ENCODE measurements at places on chromosomes 4 and X.
A peak's percentile ranks its signal among the peaks of the same experiment; 100 is the strongest.

- DNase-seq: no peak
Observed at GRCh38 chrX:106159861-106160282, 8.2 kb upstream of the PWWP3B start.

DNA sequence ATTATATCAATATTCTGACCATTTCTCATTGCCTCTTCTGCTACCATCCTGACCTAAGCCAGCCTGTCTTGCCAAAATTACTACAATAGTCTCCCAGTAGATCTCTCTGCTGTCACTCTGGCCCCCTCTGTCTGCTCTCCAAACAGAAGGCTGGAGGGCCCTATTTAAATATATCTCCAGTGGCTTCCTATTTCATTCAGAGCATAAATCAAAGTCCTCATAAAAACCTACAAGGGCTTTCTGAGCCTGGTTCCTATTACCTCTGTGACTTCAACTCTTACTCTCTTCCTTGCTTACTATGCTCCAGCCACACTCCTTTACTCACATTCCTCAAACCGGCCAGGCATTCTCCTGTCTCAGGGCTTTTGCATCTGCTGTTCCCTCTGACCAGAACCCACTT is 19.0 kb downstream of the IGSF1 start:
- no peak for DNase-seq

DNA sequence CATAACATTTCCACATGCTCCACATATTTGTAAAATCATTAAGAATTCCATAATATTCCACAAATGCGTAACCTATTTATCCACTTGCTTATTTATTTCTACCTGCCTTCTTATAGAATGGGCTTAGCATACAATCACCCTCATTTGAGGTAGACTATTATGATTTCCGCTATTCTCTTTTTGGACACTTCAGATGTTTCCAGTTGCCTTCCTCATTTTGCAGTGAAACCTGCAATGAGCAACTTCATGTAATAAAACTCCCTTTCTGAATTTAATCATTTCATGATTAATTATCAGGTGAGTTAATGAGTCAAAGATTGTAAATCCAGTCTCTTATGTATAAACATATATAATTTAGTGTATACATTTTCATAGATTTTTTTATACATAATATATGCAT is 58.0 kb downstream of the PPP3CA start:
- DNase-seq: no peak

DNA sequence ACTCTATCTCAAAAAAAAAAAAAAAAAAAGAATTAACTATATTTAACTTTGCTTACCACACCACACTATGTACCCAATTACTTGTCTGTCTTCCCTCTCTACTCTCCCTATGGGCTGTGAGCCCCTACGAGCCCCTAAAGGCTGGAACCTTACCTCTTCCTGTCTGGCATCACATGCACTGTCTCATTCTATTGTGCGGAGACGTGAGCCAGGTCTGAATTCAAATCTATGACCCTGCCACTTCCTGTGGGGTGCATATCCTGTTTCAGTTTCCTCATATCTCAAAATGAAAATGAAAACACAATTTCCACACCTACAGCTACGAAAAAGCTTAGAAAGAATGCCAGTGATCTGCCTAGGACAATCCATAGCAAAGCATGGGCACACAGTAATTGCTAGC is 42.9 kb upstream of the HS3ST1 start:
- DNase-seq: peak; percentile 79

DNA sequence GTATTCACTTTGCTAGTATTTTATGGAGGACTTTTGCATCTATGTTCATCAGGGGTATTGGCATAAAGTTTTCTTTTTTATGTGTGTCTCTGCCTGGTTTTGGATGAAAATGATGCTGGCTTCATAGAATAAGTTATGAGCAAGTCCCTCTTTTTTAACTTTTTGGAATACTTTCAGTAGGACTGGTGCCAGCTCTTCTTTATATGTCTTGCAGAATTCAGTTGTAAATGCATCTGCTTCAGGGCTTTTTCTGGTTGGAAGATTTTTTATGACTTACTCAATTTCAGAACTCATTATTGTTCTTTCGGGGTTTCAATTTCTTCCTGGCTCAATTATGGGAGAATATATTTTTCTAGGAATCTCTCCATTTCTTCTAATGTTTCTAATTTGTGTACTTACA is 9.1 kb upstream of the CSN2 start:
- no peak for DNase-seq

DNA sequence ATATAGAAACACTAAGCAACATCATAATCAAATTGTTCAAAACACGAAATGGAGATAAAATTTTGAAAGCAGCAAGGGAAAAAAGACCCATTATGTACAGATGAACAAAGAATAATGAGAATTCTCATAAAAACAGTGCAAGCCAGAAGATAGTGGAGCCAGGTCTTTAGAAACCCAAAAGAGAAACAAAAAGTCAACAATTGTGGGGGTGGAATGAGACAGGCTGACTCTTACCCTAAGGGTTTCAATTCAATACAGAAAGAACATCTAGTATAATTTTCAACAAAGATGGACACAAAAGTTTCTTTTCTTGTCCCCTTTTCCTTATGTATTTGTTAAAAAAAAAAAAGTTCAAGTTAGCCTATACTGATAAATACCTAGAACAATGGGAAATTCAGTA is 34.0 kb upstream of the MAGEB2 start:
- DNase-seq: no peak

- no peak for DNase-seq
Observed at GRCh38 chrX:48904626-48905025, 6.8 kb downstream of the SLC35A2 start.

All from activated naive CD4-positive, alpha-beta T cell treated with anti-CD3 and anti-CD28 coated beads, Interleukin-2, amount 10 ng/mL, durations not matched to agents 7 days and 5 days (primary cell).